ENCODE measurements at places on chromosomes 1 and 21.

DNA sequence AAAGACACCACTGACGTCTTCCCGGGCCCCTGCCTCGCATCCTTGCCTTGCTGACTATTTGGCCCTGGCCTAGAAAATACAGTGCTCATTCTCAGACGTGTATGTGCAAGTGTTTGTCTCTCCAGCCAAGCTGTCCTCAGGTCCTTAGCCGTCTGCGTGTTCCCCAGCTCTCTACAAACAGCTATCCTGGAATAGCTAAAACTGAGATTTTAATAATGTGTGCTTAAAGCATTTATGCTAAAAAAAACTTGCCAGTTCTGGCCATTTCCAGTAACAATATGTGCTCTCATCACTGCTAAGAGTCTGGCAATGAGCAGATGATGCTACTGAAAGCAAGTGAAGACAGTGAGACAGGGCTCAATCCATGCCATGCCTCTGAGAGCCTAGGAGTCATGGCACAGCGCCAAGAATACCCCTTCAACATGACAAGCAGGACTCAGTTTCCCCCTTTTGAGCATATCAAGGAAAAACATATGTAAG lies 55.7 kb downstream of the IRF2BP2 start:
- DNase-seq = no peak

- no peak for DNase-seq
These were observed 32.0 kb upstream of the CD2 start for GRCh38 chr1:116722016-116722838.

- peak; percentile 47 for DNase-seq
These were observed 27.5 kb downstream of the COA6 start for GRCh38 chr1:234400773-234401172.

- DNase-seq = no peak
These were observed 1.2 kb downstream of the CAMK2N1 start for GRCh38 chr1:20484519-20485462.

DNA sequence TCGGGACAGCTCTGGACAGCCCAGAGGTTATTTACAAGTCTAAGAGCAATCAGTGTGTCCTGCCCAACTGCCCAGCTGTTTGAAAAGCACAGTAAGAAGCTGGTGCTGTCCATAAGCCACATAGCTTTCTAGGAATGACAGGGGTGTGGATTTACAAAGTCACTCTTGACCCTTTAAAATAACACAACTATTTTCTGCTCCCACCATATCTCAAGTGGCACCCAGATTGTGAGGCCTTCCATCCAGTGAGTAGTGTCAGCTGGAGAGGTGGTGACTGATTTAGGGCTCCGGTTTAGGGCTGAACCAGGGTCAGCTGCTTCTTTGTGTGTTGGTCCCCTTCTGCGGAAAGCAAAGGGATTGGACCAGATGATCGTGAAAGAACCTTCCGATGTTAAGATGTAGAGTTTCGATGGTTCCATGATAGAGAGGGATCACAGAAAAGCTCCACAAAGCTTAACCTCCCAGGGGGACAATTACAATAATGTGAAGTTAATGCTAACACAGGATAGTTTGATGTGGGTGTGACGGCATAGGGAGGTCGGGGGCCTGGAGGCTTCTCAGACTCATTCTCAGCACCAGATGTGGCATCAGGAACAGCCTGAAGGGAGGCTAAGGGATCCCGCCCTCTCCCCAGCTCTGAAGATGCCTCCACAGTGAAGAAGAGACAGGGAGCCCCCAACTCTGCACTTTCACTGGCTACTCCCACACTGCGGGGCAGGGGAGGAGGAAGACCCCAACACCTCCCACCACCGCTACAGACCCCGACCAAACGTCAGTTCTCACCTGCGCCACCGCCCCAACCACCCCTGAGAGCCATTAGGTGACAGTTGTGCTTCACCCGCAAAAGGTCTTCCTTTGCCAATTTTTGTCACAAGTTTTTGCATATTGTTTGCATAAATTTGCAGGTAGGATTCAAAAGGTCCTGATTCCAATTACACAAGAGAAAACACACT lies 40.6 kb downstream of the LRRC3 start:
- DNase-seq = no peak

GRCh38 chr1:178723546-178723945 lies 1.5 kb upstream of the RALGPS2 start:
- DNase-seq = no peak

DNA sequence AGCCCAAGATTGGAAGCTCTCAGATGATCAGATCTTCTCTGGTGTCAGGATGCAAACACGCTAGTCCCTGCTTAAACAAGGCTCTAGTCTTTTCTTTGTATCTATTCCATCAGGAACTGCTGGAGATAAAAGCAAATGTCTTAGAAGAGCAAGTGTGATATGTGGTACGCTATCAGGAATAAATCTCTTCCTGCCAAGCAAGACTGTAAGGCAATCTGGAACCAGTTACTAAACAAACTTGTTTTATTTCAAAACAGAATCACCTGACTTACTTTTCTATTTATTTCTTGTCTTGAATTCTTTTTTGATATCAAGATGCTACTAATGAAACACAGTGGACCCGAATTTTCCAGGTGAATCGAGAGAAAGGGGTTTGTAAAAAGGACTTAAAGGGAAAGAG lies 139.9 kb upstream of the ZNF644 start:
- DNase-seq = no peak

DNA sequence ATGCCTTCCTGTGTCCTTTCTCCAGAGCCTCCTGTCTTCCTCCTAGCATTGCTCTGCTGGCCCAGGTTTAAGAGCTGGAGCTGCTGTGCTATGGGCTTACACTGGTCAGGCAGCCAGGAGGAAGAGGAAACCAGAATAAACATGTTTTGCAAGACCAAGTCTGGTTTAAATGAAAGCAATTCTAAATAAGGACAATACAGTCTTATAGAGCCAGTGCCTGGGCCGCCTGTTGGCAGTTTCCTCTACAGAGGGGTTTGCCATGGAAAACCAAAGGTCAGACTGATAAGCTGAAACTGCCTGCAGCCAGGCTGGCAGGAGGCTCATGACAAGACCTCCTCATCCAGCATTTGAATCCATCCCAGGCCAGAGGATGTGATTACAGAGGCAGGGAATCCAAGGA lies 92.9 kb upstream of the FGGY start:
- DNase-seq = no peak

- no peak for DNase-seq
These were observed 192.3 kb upstream of the C1orf87 start for GRCh38 chr1:60265560-60266535.

DNA sequence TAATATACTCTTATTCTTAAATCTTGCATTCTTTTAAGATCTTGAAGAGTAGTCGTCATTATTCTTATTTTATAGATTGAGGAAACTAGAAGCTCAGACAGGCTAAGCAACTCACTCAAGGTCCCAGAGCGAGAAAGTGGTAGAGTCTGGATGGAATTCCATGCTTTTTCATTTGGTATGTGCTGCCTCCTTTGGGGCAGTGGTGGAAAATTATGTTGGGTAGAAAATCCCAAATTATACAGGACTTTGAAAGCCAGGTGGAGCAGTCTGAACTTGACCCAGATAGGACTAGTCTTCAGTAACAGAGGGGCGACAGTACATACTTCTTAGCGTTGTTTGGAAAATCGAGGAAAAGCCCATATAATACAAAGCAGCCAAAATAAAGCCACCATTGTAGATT lies 205.6 kb downstream of the ATG4C start:
- DNase-seq = no peak

DNA sequence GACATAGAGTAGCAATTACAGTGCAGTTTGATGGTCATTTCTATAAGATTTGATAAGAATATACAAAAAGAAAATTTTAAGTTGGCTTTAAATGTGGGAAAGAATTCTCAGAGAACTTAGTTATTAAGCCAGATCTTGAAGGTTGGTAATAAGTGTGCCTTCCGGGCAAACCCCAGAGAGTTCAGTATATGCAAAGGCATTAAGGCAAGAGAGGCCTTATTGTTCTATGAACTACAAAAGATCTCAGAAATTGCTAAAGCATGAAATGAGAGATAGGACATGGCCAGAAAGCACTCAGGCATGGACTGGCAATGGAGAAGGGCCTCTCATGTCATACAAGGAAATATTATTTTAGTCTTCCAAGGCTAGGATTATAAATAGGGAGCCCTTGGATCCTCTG lies 390.2 kb upstream of the C1orf87 start:
- DNase-seq = no peak

GRCh38 chr21:39726133-39726532 lies 18.9 kb upstream of the IGSF5 start:
- DNase-seq = no peak

GRCh38 chr1:54970901-54971300 lies 9.5 kb upstream of the TMEM61 start:
- no peak for DNase-seq

- DNase-seq = peak; percentile 55
These were observed 10.7 kb upstream of the SDC3 start for GRCh38 chr1:30919025-30919881.

DNA sequence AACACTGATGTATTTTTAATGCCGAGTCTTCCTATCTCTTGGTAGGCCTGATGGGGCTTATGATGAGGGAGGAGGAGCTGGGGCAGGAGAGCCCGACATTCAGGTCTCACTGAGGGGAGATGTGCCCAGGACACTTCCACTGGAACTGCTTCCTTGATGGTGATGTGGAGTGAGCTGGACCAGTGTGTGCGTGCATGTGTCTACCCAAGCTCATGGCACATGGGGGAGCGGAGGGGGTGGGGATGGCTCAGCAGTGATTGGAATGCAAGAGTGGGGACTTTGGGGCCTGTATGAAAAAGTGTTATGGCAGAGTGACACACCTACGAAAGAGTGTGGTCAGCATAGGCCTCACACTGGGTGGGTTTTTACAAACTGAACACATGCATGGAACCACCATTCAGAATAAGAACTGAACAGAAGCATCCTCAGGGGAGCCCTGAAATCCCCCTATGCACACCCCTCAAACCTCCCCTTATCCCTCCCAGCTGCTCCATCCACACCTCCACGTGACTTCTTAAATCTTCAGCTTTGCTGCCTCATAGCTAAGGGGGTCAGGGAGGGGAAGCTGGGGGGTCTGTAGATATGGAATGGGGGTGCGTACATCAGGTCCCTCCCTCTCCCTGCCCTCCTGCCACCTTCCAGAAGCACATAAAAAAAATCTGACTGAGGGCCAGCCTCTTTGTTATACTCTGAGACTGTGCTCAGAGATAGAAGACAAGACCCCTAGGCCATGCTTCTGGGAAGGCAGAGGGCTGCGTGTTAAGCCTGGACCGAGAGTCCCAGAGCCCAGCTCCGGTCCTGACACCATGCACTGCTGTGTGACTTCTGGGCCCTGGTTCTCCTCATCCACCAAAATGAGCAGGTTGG lies 11.6 kb downstream of the IL6R start:
- no peak for DNase-seq

DNA sequence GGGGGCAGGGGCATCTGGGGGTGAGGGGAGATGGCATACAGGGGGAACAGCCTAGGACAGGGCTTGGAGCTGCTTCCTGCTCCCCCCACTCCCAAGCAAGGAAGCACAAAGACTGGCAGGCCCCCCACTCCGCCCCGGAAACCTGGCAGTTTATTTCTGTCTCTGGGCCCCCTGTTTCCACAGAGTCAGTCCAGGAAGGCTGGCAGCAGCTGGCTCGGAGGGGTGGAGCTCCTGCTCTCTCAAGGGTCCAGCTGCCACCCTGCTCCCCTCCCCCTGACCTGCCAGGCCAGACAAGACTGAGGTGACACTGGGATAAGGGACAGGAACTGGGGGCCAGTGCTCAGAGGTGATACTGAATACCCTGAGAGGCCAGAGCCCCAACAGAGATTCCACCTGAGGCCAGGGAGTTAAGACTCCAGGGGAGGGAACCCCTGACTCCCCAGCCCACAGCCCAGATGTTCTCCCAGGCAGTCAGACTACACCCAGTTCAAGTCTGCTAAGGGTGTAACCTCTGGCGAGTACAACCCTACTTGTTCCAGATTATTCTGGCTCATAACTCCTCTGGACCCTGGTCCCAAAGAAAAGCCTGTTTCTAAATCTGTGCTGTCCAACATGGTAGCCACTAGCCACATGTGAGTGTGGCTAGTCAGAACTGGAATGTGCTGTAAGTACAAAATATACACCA lies 26.3 kb downstream of the AHDC1 start:
- DNase-seq = no peak

DNA sequence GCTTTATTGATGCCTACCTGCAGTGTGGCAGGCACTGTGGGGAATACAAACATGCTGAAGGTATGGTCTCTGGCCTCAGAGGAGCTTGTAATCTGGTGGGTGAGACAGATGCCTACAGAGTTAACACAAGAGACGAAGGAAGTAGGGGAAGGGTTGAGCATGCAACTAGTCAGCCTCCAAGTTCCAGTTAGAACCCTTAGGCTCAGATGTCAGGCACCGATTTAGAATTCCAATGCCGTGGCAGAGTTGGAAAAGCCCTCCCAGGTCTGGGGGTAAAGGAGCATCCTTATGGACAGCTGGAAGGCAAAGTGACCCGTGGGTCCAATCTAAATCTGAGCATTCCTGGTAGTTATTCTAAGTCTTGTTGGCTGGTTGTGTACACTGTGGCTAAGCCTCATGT lies 132.9 kb upstream of the GJB5 start:
- no peak for DNase-seq

GRCh38 chr1:200316148-200316803 lies 93.6 kb downstream of the ZNF281 start:
- DNase-seq = no peak

- no peak for DNase-seq
These were observed 86.4 kb upstream of the JUN start for GRCh38 chr1:58870298-58870676.

GRCh38 chr1:107442551-107442950 lies 301.7 kb downstream of the NTNG1 start:
- no peak for DNase-seq

DNA sequence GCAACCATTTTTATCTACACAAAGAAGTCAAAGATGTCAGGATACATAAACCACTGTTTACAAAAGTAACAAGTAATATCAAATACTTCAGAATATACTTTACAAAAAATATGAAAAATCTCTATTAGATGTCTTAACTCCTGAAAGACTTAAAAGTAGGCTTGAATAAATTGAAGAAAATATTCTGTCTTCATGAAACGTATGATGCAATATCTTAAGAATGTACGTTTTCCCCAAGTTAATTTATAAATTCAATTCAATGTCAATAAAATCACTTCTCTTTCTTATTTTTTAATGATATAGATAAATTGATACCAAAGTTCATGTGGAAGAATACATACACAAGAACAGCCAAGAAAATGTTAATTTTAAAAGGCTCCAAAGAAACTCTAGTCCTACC lies 6.0 kb downstream of the KRTAP19-7 start:
- no peak for DNase-seq

- no peak for DNase-seq
These were observed 63.8 kb downstream of the LMO4 start for GRCh38 chr1:87392248-87393192.

- DNase-seq = no peak
These were observed 3.1 kb downstream of the SLC45A3 start for GRCh38 chr1:205677167-205677566.

Data from activated CD4-positive, alpha-beta T cell treated with anti-CD3 and anti-CD28 coated beads, Interleukin-10, Interleukin-2, amounts not matched to agents 100 ng/mL and 50 ng/mL, durations not matched to agents 16 hours and 8 hours (primary cell).